Epithelial cell of proximal tubule (primary cell): ENCODE measurements at places on chromosomes 3 and 15.
A peak's percentile ranks its signal among the peaks of the same experiment; 100 is the strongest.

DNA sequence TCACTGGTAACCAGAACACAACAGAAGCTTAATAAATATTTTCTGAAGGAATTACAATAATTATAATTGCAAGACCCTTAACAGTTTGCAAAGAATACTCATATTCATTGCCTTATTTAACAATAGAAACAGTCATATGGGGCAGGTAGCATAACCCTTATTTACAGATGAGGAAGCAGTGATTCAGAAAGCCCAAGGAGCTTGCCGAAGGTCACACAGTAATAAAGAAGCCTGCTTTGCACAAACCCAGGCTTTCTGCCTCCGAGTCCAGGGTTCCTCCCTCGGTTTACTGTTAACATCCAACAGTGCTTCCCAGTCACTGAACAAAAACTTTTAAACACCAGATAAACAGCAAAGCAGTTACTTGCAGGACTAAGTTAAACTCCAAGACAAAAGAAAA is 35.3 kb downstream of the SRGAP3 start:
- DNase-seq, result no peak

- no peak for DNase-seq
Measured at GRCh38 chr15:89958107-89958805, 42.9 kb upstream of the ZNF710 start.

DNA sequence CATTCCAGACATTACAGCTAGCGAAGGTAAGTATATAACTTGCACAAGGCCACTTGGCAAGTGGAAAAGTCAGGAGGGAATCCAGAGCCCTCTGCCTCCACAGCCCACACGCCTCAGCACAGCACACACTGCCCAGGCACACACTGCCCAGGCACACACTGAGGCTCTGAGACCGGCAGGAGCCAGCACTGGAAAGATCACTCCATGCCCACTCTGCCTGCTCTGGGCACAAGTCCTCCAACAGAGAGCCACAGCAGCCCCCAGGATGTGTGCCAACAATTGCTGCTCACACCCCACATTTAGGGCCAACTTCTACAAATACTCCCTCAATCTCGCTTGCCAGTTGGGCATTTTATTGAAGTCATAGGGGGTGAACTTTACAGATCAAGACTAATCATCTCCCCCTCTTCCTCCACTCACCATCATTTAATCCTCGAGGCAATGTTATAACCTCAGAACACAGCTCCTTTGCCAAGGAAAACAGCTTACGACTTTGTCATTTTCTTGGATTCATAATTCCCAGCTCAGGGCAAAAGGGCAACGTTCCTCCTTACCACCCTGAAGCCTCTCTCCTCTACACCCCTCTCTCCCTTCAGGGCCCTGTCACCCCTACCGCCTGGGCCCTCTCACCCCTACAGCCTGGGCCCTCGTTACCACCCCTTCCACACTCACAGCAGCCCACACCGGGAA is 53.0 kb upstream of the TPM1 start:
- no peak for DNase-seq

GRCh38 chr3:6392123-6392522 is 468.8 kb upstream of the GRM7 start:
- DNase-seq, result no peak

DNA sequence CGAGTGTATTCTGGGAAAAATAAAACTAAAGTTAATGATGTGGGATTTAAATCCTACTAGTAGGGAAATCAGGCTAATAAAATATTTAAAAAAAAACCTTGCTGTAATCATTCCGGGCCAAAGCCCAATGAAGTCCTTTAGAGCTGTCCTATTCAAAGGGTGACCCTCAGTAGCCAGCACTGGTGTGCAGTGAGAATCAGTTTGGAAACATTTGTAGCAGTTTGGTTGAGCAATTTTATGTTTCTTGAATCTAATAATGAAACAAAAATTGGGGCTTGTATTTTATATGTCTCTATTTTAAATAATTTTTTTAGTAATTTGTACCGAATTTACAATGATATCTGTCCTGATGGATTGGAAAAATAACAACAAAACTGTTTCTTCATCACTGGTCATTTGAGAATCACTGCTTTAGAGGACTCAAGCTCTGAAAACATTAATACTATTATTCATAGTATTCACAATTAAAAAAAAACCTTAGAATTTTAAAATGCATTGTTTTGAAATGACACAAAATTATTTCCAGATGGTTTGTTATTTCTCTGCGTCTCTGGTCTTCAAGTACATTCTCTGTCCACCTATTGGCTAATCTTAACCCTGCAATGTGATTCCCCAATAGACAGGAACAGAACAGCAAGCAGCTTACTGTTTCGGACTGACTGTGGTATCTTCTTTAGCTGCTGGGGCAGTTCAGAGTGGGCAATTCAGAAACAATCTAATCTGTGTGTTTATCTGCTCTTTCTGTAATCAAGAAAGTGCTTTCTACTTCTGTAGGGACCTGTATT is 71.2 kb downstream of the OTOL1 start:
- DNase-seq, result no peak

DNA sequence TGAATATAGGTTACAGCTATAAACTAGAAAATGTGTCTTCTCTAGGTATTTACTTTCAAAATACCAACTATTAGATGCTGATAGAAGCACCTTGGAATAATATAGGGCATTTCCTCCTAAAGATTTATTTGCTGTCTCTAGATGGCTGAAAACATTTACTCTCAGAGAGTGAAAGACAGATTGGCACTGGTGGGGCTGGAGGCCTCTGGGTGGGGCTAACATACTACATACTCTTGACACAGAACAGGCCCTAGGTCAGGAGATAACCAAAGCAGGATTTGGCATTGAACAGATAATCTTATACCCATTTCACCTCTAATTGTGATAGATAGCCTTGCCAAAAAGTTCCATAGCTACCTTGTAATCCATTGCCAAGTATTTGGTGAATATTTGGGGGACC is 253.3 kb upstream of the TBC1D5 start:
- DNase-seq, result no peak

DNA sequence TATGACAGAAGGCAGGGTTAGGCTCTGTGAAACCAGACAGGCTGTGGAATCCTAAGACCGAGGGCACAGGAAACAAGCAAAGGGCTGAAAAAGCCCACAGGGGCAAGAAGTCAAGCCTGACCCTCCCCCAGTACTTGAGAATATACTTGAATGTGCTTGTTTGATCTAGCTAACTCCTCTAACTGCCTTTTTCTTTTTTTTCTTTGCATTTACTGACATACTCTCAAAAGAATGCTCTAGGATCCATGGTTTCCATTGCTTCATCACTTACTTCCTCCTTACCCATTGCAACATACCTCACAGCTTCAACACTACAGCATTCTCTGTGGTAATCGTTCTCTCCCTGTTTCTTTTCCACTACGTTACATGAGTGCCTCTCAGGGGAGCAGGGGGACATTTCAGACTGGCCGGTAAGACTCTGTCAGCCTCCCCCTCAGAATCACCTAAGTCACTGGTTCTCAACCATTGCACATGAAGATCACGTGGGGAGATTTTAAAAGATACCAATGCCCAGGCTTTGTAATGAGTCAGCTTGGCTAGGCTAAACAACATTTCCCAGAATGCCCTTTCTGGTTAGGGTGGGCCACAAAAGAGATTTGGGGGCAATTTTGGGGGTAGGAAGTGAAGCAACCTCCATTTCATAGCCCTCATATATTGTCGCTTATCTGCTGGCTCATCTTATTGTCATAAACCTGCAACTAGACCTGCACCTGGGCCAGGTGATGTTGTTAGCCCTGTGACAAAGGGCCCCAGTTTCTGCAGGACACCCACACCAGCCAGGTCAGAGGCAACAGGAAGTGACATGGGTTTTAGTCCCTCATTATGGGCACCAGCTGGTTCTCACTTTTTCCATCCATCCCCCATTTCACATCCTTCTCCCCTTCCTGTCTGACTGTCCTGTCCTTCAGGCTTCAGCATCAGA is 24.6 kb upstream of the RSL24D1 start:
- peak; percentile 95 for DNase-seq

DNA sequence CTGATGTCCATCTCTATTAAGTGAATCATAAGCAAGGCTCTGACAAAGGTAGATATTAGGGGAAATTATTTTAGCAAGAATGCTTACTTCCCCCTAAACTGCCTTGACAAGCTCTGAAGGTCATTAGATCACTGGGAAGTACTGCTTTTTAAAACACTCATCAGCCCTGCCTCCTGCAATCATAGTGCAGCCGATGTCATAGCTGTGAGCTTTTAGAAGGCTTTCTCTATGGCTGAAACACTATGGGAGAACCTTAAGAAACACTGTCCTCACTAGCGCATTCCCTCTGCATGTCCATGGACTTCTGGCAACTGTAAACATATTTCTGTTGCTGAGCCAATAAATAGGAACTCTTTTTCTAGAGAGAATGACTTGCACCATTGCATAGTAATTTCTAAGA is 38.7 kb upstream of the PTPRG start:
- no peak for DNase-seq

GRCh38 chr3:133573054-133573628 is 345 bp upstream of the CDV3 start:
- DNase-seq, result peak; percentile 98

GRCh38 chr15:101288905-101289513 is 6.0 kb downstream of the SNRPA1 start:
- no peak for DNase-seq

- DNase-seq, result no peak
Measured at GRCh38 chr3:67947808-67948508, 293.5 kb upstream of the SUCLG2 start.

DNA sequence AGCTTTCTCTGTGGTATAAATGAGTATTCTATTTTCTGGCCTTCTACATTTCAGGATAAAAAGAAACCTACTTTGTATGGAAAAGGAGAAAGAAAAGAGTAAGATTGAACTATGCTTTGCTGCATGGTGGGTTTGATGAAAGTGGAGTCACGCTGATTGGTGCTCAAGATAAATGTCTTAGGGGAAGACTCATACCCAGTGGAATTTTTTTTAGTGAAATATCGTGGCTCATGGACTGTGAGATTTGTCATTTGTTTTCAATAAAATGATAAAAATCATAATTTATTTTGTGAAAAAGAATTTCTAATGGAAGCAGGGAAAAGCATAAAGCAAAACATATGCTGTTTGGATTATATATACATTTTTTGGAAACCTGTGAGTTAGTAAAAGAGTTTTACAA is 292.5 kb downstream of the ZPLD1 start:
- DNase-seq, result no peak

DNA sequence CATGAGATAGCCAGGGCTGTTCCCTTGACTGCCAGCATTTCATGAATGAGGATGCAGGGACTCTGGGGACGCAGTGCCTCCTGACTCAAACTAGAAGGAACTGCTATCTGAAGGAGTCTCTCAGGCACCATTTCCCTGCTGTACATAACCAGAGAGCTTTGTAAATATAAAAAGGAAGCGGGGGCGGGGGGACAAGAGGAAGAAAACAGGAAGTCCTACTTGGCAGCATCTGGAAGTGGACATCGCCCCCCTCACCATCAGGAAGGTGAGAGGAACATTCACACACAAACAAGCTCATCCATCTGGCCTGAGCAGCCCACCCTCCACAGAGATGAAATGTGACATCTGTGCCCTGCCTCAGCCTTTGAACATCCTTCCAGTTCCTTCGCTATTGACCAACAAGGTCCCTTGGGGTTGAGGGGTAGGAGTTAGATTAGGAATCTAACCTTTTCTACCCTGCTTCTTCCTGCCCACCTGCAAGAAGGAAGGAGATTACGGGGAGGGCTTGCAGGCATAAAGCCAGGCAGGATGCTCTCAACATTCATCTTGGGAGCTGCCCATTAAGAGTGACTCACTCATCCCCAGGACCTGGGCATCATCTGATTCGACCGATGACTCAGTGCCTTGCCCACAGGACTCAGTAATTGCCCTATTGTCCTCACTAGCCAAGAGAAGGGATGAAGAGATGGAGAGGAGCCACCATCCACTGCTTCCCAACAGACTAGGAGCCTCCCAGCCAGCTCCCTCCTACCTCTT is 31.9 kb downstream of the SH3BP5 start:
- DNase-seq, result peak; percentile 67

- DNase-seq, result no peak
Measured at GRCh38 chr3:66482018-66482404, 18.8 kb downstream of the LRIG1 start.

DNA sequence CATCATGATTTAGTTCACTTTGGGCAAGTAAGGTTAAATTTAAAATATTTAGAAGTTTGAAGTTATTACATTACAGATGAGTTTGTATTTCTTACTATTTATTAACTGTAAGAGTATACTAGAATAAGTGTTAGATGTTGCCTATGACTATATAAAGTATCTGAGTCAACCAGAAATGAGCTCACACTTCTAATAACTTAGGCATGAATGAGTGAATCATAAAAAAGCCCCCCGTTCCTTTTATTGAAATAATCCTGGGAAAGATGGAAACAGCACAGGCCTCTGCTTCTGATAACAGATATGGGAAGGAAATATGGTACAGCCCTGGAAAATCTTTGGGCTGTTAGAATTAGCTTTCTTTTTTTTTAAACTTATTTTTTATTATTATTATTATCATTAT is 66.6 kb upstream of the TGFBR2 start:
- no peak for DNase-seq

DNA sequence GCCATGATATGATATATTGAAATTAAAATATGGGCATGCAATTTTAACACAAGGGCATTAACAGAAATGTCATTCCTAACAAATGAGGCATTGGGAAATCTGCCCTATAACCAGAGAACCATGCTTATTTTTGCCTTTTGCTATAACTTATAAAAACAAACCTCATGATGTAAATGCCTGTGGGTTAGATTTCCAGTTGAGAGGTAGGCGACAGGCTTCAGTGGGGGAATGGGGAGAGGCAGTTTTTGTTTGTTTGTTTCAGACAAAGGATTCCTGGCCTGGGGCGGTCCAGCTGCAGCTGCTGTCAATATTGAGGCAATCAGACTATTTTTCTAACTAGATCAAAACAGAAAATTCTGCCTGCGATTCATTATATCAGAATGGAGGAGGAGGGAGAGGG is 490.4 kb upstream of the CFAP20DC start:
- no peak for DNase-seq

DNA sequence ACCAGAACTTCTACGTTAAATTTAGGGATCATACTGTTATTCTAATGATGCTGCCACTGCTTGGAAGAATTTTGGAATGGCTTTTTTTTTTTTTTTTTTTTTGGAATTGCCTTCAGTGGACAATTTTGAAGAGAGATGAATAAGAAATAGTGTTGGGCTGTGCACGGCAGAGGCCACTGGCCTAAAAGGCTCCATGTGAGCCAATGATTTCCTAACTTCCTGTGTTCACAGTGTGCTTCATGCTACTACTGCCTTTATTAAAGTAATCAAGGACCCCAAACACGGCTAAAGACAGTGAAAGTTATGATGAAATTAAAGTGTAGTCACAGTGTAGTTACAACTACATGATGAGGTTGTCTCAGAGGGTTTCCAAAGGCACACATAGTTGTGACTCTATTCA is 100.8 kb upstream of the TNFAIP8L3 start:
- DNase-seq, result no peak

GRCh38 chr3:72938471-72939265 is 50.8 kb downstream of the GXYLT2 start:
- DNase-seq, result peak; percentile 65

- no peak for DNase-seq
Measured at GRCh38 chr3:33883538-33883950, 85.1 kb downstream of the PDCD6IP start.

DNA sequence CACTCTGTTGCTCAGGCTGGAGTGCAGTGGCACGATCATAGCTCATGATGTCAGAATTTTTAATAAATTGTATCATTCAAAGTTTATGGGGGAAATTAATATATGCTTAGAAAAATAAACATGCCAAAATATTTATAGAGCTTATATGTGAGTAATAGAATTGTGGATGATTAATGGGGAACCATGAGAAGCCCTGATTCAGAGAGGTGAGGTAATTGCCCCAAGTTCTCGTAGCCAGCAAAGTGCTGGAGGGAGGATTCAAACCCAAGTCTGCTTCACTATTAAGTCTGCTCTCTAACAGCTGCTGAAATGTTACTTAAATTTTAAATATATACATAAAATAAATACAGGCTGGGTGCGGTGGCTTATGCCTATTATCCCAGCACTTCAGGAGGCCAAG is 26.2 kb upstream of the IGF2BP2 start:
- no peak for DNase-seq
